ENCODE measurements at places on chromosomes 1 and 21.

- no peak for DNase-seq
Observed at GRCh38 chr1:225612287-225612686, 40.6 kb downstream of the ENAH start.

- no peak for DNase-seq
Observed at GRCh38 chr1:74729741-74730478, 2.9 kb downstream of the CRYZ start.

GRCh38 chr1:184747089-184747955 lies 7.3 kb downstream of the EDEM3 start:
- no peak for DNase-seq

DNA sequence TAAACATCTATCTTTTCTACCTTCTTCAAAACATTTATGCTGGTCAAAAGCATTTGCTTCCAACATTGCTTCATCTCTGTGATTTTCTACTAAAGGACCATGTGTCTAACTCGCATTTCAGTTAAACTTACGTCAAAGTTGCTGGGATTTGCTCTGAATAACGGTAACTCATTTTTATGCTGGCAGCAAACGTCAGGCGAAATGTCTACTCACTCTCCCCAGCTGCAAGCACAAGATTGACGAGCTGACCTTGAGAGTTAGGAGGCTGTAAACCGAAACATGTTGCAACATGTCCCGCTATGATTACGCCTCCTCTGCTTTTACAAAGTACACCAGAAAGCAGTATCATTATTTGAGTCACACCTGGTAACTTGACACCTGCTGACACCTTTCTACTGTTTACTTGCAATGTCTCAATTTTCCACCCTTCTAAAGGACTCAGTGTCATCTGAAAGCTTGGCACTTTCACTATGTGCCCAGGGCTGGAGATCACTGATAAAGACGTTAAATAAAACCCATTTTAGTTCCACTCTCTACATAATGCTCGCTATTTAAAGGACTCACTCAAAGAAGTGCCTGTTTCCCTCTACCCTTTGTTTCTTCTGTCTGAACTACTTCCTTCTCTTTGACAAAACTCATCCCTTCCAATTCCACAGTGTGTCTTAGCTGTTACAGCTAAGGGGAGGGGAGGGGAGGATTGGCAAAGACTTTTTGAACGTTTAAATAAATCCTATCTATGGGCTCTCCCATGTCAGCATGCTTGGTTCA lies 111.9 kb downstream of the PTPN14 start:
- no peak for DNase-seq

DNA sequence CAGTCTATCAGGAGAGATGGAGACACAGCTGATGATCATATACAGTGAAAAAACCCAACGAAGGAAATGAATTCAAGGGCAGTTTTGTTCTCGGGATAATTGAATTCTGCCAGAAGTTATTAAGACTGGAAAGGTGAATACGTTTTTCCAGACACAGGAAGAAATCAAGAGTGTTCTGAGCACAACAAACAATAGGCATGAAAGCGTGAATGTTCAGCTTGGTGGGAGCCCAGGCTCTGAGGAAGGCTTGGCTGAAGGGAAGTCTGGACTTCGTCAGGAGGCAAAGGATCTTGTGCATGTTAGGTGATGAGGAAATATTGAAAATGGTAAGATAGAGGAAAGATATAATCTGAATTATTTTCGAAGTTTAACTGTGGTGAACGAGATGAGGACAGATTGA lies 50.4 kb downstream of the CYYR1 start:
- DNase-seq: no peak

- DNase-seq: no peak
Observed at GRCh38 chr1:170284512-170284911, 138.8 kb downstream of the NTMT2 start.

DNA sequence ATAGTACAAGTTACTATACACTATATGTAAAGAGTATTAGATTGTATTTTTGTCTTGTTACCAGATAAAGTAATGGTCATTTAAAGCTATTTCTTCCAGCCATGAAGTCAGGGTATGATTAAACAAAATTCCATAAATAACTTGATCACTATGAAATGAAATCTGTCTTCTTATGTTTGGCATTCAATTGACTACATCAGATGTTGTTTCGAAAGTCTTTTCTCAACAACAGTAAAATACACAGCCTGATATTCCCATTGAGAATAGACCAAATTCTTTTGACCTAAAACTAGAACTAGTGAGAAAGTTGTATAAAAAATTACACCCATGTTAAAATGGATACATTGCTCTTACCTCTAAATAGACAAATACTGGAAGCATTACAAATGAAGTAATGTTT lies 134.6 kb upstream of the ADAMTS5 start:
- no peak for DNase-seq

DNA sequence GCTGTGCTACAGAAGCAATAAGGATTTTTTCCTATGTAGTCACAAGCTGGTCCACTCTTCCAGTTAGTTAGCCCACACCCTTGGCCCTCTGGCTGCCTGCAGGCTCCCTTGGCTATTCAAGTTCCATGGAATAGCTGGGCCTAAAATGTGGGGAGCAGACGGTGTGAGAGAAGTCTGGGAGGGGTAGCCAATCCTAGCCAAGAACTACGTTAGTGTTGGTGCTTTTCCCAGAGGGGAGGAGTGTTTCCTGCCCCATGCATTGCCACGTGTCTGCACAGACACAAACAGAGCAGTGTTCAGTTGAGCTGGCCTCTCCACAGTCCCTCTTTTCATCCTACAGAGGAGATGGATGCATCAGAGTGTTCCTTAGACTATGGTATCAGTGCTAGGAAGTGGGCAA lies 59.0 kb upstream of the IPO9 start:
- no peak for DNase-seq

DNA sequence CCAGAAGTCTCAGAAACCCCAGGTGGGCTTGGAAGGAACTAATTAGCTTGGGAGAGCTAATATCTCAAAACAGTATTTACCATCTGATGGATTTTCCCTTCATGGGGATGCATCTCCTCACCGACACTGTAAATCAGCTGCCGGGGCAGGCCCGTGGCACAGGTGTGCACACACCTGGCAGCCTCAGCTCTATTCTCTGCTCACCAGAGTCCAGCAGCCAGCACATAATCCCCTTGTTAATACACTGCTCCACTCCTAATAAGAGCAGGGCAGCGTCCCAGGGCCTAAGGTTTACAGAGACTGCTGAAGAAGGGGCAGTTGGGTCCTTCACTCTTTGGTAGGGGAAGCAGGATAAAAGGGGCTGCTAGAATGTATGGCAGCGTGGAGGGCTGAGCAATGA lies 200.0 kb downstream of the TOMM20 start:
- no peak for DNase-seq

- DNase-seq: no peak
Observed at GRCh38 chr21:41875086-41875485, 4.1 kb downstream of the PRDM15 start.

DNA sequence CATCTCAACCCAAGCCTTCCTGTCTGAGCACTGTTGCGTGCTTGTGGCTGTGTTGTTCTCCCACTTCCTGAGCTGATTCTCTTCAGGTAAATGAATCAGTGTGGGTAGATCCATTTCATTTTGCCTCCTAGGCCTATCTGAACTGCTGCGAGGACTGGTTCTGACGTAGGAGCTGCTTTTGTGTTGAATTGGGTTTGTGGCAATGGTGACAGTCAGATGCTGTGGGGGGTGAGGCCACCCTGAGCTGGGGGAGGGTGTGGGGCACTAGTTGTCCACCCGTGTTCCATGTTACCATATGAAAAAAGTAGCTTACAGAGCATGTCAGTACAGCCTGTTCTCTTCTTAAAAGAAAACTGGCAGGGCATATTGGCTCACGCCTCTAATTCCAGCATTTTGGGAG lies 81.5 kb downstream of the MRPS6 start:
- no peak for DNase-seq

GRCh38 chr1:203036135-203036534 lies 9.8 kb downstream of the PPFIA4 start:
- DNase-seq: no peak

DNA sequence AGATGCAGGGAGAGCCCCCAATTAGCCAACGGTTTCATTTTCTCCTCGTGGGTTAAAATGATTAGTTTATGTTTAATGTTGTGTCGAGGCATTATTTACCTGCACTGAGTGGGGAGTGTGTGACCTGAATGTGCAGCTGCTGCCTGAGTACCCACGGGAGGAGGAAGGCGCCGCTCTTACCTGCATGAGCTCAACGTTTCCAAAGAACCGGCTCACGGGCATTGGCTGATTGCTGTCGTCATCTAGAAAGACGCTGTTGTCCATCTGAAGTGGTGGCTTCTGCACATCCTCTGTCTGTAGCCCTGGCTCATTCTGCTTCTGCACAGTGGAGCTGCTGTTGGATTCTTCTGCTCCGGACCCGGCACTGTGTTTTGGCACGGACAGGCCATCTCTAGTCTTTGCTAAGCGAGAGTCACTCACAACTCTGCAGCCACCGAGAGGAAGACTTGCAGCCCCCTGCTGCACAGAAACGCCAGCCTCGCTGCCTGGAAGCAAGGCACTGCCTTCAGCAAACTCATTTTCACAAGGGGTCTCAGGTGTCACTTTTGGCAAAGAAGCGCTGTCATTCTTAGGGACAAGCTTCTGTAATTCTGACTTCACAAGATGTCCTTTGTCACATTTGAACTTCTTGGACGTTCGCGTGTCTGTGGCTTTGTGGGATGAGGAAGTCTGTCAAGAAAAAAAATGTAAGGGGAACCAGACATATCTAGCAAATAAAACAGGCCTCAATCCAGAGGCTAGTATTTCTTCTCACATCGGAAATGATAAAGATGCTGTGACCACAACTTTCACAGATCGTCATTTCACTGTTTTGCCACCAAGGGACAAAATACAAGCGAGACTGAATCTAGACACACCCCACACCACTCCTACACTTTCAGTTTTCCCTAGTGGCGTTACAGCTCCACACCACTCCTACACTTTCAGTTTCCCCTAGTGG lies 9.4 kb downstream of the C1orf174 start:
- DNase-seq: no peak

- no peak for DNase-seq
Observed at GRCh38 chr1:200400556-200400955, 9.3 kb downstream of the ZNF281 start.

DNA sequence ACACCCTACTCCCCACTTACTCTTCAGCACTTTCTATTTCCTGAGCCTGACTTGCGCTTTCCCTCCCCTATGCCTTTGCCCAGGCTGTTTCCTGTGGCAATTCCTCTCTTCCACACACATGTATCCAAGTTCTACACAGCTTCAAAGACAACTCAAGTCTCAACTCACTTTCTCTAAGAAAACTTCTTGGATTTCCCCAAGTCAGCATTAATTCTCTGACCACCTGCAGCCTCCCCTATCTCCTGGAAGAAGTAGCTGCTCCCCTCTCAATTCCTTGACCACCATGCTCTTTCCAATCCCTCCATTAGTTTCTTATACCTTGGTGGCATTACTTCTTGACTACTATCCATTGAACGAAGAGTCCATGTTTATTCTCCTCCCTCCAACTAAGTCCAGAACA lies 42.8 kb downstream of the NMNAT2 start:
- DNase-seq: no peak

GRCh38 chr1:12433323-12434053 lies 184.5 kb downstream of the DHRS3 start:
- no peak for DNase-seq

GRCh38 chr1:33320619-33321165 lies at the start of gene A3GALT2:
TSS of gene A3GALT2 (minus strand) at chr1:33321098. CDS start at chr1:33321098, 0 bp downstream.
- no peak for DNase-seq

DNA sequence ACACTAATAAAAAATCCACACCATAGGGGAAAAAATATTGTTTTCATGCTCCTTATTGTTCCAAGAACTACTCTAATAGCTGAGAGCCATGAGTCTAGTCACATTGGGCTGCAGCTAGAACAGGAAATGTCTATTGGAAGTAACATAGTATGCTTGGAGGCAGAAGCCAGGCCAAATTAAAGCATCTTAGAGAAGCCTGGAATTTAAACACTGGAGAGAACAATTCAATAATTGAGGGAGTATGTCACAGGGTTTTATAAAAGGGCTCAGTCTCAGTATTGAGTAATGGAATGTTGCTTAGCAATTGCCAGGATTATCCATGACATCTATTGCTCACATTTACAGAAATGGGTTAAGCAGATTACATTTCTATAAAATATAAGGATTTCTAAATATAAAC lies 471.3 kb downstream of the LMO4 start:
- DNase-seq: no peak

- no peak for DNase-seq
Observed at GRCh38 chr1:176536588-176536987, 73.6 kb downstream of the PAPPA2 start.

- DNase-seq: no peak
Observed at GRCh38 chr1:22077728-22078127, 25.2 kb downstream of the CDC42 start.

DNA sequence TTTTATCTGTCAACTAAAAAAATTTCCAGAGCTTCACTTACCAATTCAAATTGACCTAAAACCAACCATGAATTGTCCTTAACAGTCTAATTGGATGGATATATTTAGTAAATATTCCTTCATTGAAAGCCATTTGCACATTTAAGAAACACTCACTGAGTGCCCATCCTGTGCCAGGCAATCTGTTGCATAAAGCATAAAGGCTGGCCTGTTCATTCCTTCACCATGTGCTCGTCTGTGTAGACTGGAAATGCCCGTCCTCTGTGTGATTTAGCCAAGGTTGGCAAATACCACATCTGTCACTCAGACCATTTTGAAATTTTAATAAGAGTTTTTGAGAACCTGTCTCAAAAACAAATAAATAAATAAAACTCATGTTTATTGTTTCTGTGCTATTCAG lies 57.1 kb downstream of the ZNF684 start:
- no peak for DNase-seq

DNA sequence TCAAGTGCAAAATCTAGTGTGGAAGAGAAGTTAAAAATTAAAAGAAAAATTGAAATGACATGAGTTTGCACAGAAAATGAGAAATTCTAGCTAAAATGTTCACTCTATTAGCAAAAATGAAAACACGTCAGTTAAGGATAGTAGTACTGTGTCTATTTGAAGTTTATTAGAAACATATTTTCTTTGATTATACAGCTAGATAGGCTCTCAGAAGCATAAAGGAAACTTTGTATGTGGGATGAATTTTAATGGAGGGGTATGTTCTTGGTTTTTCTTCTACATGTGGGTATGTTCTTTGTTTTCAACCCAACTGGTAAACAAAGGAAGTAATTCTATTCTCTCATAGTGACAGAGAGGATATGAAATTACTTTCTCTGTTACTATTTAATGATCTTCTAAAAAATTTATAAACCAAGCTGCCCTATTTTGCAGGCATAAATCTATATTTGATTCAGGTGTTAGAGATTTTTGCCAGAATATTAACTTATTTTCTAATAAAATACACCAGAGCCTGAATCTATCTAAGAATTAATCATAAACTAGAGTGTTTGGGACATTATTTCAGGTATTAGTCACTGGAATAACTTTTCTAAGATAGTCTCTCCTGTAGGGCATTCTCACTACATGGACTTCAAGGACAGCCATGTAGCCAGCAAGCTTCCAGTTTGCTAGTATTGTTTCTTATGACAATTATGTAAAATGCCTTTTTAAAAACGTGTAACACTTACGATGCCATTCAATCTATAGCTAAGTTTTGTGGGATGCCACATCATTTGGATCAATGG lies 15.8 kb downstream of the GPSM2 start:
- no peak for DNase-seq

- no peak for DNase-seq
Observed at GRCh38 chr1:216310776-216311175, 112.5 kb downstream of the USH2A start.
